ENCODE measurements at places on chromosomes 7 and 10. TPM values are rescaled to one million over a fixed set of nuclear protein-coding genes. Genes with fewer than 3 reads are reported as not detected.

The FGL2 gene
- not detected for total RNA-seq

The BBIP1 gene
- total RNA-seq: 37.8 TPM

The EIF3A gene
- 163 TPM for total RNA-seq

The LRCH4 gene
- 46.6 TPM for total RNA-seq

The FFAR4 gene
- total RNA-seq: not detected

The ELMO1 gene
- total RNA-seq: 7.4 TPM

The CALML5 gene
- not detected for total RNA-seq

The RBP4 gene
- not detected for total RNA-seq

The MCM10 gene
- 76.3 TPM for total RNA-seq

The PVRIG gene
- not detected for total RNA-seq

The PTPRN2 gene
- total RNA-seq: 32.2 TPM

The CBLL1 gene
- 35.2 TPM for total RNA-seq

The SPDYE16 gene
- 0.35 TPM for total RNA-seq

The ETV1 gene
- total RNA-seq: 89.4 TPM

The ASB15 gene
- not detected for total RNA-seq

The GIMAP1 gene
- total RNA-seq: not detected

The FGFBP3 gene
- 420 TPM for total RNA-seq

The NPY4R gene
- not detected for total RNA-seq

The SPDYE3 gene
- total RNA-seq: not detected

The CHAT gene
- total RNA-seq: 3.3 TPM

The PAPOLB gene
- 0.23 TPM for total RNA-seq

The BPGM gene
- total RNA-seq: 19.8 TPM

The HTRA1 gene
- total RNA-seq: 9.0 TPM

The INHBA gene
- total RNA-seq: not detected

The ZNF394 gene
- total RNA-seq: 19.5 TPM

The CLDN4 gene
- 0.47 TPM for total RNA-seq

The PURB gene
- total RNA-seq: 26.2 TPM

The HGF gene
- 0.05 TPM for total RNA-seq

The KIAA1549 gene
- 34.8 TPM for total RNA-seq

The UTF1 gene
- total RNA-seq: not detected

The MDFIC gene
- total RNA-seq: 10.1 TPM

The FOXI2 gene
- not detected for total RNA-seq

The LRRC18 gene
- total RNA-seq: not detected

The GPR146 gene
- 0.41 TPM for total RNA-seq

The MKI67 gene
- 140 TPM for total RNA-seq
